ENCODE measurements at places on chromosomes 11 and 22.

DNA sequence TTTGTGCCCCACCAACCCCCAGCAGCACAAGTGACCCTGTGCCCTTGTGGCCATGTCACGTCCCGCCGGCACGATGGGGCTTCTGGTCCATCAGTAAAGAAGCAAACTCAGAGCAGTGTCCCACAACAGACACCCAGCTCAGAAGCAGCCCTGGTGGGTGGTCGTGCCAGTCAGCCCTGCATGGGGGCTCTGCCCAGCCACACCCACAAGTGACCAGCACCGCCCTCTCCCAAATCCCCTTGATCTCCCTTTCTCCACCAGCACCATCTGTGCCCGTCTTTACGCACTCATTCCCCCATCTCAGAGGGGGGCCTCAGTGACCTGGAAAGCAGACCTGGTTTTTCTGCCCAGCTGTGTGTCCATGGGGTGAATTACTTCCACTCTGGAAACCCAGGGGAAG, 149.1 kb downstream of the DSCAML1 start:
- DNase-seq, result no peak

GRCh38 chr11:1298695-1299492, 10.5 kb downstream of the TOLLIP start:
- DNase-seq, result no peak

DNA sequence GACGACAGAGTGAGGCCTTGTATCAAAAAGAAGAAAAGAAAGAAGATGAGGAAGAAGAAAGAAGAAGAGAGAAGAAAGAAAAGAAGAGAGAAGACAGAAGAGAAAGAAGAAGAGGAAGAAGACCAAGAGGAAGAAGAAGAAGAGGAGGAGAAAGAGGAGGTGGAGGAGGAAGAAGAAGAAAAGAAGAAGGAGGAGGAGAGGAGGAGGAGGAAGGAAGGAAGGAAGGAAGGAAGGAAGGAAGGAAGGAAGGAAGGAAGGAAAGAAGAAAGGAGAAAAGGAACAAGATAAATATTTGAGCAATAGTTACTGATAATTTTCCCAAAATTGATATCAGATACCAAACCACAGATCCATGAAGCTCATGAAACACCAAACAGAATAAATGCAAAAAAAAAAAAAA, 169.7 kb upstream of the TMEM45B start:
- DNase-seq, result no peak

DNA sequence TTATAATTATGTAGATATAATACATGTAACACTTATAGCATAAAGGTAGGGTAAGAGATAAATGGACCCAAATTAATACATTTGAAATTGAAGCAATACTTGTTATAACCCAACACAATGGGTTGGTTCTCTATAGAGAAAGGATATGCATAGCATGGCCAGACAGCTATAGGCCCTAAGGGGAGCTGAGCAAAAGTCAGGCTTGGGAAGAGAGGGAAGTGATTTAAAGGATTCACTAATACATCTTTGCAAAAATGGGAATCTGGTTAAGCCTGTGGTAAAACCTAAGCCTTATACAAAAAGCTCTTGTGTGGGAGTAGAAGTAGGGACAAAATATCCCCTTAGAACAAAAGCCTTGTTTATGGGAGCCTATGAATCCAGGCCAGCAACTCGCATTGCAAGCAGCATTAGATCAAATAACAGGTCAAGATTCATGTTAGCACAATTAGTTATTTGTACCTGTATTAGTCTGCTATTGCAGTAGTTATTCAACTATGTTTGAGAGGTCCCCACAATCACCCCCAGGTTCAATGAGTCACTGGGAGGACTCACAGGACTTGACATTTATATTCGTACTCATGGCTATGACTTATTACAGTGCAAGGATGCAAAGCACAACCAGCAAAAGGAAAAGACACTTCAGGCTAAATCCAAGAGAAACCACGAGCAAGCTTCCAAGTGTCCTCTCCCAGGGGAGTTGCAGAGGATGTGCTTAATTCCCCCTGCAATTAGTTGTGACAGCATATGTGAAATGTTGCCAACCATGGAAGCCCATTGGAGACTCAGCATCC, 144.7 kb upstream of the LMO1 start:
- no peak for DNase-seq

DNA sequence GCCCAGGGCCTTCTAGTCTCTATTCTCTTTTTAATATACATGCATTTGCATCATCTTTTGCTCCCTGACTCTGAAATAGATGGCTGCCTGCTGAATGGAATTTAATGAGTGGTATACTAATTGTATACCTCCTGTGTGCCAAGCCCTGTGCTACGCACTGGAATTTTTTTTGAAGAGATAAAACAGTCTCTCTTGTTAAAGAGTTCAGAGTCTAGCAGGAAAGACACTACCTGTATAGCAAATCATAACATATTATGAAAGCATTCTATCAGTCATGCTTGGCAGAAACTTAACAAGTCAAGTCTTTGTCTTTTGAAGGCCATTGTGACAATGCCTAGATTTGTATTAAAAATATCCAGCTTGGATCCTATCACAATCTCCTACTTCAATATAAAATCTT, 63.7 kb upstream of the SESN3 start:
- no peak for DNase-seq
